ENCODE measurements at places on chromosomes 11 and 22.

- peak; percentile 56 for DNase-seq
Observed at GRCh38 chr22:22692707-22693530, 48.5 kb downstream of the GGTLC2 start.

GRCh38 chr11:84788220-84788619, 838.9 kb downstream of the DLG2 start:
- no peak for DNase-seq

- no peak for DNase-seq
Observed at GRCh38 chr22:33166206-33166605, 108.0 kb upstream of the SYN3 start.

DNA sequence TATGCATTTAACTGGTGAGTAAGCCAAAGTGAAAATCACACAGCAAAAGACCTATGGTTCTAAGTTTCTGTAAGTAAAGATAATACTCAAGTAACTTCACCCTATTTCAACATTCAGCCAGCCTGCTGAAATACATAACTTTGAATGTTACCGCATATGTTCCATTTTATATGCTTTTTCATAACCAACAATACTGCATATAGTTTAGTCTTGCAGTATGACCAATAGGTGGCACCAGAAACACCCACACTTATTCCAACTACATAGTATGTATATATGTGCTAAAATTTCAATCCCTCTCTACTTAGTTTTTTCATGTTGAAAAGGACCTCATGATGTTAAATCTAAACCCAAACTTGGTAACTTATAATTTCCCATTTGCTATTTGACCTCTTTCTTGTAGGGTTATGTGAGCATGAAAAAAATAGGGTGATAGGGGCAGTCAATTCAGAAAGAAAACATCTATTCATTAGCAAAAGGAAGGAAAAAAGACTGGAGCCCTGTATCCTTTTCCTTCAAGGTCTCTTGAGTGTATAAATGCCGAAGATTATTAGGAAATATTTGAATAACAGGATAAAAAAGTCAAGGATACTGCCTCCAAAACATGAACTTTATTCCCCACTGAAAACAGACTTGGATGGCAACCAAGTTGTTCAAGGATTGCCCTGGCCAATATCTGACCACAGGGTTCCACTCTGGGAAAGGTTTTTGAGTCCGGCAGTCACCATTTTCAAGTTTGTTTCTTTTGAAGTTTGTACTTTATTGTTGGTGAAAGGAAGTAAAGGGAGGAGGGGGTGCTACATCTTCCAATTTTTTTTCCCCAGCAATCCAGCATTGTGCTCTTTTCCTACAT, 23.8 kb upstream of the FZD4 start:
- peak; percentile 35 for DNase-seq

DNA sequence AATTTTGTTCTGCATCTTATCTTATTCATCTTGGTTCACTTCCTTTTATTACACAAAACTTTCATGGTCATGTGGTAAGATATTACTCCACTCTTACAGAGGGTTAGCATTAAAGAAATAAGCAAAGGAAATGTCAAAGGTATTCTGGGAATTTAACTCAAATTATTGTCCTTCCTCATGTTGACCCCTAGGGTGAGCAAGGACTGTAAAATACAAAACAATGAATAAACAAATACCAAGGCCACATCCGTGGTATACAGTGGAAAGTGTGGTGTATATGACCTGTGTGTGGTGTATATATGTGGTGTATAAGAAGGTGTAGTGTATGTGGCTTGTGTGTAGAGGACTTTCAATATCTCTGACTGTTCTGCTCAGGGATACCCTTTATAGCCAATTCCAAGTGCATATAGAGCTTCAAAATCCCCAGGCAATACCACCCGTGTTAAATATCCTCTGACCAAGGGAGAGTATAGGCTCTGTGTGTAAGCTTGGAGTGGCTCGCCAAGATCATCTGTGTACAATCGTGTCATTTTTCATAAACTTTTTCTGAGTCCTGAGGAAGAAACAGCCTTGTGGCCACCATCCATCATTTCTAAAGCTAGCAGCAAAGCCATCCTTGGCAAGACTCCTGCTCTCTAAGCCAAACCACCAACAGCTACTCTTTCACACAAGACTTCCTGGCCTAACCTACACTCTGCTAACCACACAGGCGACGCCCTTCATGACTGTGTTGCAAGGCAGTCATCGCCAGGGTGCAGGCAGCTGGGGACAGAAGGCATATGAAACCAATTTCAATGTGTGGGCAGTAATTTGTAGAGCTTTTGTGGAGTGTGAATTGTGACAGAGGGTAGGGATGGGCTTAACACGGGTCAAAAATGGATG, 548.0 kb downstream of the ETS1 start:
- DNase-seq = peak; percentile 26

GRCh38 chr11:13917904-13918303, 44.6 kb upstream of the SPON1 start:
- DNase-seq = no peak

DNA sequence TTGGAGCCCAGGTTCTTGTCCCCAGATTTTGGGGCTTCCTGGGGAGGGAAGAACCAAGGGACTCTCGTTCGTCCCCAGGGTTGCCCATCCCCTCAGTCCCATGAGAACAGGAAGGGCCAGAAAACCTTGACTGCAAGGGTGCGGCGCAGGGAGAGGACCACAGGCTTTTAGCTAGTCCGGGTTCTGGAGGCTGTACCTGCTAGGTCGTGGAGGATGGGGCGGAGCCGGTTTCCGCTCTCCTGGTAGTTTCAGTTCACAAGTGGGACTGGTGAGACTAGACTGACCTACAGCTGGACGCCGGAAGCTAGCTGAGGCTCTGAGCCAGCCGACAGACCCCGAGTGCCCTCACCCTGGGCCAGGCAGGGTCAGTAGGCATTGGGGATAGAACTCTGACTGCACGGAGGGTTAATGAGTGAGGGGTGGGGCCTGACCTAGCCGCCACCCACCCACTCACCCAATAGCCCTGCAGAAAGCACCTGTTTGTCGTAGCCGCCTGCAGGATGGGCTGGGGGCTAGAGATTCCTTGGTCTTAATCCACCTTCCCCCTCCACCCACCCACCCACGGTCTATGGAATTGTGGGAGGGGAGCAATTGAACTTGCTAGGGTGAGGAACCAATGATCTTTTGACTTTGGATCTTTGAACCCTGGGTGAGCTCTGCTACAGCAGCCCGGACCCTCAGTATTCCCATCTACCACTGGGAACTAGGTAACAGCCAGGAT, 1.5 kb downstream of the MAFF start:
- no peak for DNase-seq

GRCh38 chr22:25701056-25701780, 40.8 kb upstream of the MYO18B start:
- no peak for DNase-seq

GRCh38 chr11:85771568-85771967, 39.4 kb downstream of the SYTL2 start:
- DNase-seq = no peak

GRCh38 chr11:132855516-132855915, 676.8 kb downstream of the OPCML start:
- no peak for DNase-seq

GRCh38 chr11:34348919-34349318, 8.9 kb downstream of the ABTB2 start:
- DNase-seq = no peak

GRCh38 chr11:95067841-95068219, 1.1 kb downstream of the SRSF8 start:
- no peak for DNase-seq

DNA sequence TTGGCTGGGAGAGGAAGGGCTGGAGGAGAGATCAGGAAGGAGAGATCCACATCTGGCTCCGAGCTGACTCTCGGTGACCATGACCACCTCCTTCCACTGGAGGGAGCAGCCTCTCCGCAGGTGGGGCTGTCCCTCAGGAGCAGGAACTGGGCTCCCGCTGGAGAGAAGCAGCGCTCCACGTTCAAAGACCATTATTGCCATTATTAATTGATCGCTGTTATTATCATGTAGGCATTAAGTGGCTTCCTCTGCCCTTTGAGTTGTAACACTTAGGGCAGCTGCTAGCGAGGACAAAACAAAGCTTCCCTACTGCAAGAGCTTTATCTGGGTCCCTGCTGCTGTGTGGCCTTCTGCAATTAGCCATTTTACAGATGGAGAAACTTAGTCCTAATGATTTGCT, 251.9 kb downstream of the ST3GAL4 start:
- peak; percentile 64 for DNase-seq

DNA sequence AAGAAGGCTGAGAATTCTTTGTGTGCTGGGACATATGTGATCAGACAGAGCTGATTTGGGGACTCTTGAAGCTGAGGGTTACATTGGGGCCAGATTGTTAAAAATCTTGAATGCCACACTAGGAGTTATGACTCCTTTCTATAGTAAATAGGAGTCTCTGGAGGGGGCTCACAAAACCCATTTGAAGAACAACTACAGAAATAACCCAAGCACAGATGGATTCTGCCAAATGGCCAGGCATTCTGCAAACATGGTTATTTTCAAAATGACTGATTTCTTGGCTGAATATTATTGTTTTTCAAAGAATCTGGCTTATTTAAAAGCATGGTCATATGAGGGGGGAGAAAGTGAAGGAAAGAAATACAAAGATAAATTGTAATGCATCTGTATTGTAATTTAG, 625.5 kb upstream of the TENM4 start:
- no peak for DNase-seq

GRCh38 chr22:33076343-33076742, 18.2 kb upstream of the SYN3 start:
- no peak for DNase-seq

DNA sequence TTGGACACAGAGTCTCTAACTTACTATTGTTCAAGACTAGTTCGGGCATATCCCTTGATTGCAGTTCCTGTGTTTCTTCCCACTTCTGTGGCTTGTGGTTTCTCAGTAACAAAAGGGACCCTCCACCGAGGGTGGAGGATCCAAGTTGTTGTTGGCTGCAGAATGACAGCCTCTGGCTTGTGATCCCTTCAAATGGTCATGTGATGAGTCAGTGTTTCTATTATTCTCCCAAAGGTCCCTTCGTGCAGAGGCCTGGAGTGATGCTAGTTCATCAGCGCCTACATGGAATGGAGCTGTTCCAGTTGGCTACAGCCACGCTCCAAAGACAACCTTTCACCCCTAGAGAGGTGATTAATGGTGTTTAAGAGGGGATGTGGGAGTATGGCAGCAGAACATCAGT, 2.6 kb upstream of the VWCE start:
- DNase-seq = no peak

DNA sequence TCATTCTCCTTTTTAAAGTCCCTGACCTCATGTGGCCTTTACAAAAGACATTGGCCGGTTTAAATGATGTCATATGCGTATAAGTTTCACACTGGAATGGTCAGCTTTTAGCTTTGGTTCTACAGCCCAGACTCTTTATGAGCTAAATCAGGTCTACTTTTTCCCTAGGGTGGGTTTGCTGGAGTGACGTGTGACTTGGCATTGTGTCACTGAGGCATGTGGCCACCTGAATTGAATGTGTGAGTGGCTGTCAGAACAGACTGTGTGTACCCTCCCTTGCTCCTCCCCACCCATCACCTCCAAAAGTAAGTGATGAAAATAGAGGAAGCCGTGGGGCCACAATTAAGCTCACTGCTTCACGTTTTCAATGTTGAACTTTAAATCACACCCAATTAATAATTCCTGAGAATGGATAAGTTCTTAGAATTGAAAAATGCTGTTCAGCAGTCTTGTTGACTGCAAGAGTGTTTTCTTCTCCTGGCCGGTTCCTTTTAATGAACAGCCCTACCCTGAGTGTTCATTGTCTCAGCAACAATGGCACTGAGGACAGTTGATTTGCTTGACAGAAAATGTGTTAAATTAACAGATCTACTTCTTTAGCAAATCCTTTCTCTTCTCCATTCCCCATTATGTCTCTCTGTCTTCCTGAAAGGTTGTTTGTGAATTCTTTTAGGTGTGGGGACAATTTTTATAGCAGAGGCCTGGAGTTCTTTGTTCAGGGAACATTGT, 11.3 kb downstream of the CECR2 start:
- DNase-seq = no peak

- DNase-seq = no peak
Observed at GRCh38 chr11:134476435-134477021, 64.5 kb upstream of the B3GAT1 start.

DNA sequence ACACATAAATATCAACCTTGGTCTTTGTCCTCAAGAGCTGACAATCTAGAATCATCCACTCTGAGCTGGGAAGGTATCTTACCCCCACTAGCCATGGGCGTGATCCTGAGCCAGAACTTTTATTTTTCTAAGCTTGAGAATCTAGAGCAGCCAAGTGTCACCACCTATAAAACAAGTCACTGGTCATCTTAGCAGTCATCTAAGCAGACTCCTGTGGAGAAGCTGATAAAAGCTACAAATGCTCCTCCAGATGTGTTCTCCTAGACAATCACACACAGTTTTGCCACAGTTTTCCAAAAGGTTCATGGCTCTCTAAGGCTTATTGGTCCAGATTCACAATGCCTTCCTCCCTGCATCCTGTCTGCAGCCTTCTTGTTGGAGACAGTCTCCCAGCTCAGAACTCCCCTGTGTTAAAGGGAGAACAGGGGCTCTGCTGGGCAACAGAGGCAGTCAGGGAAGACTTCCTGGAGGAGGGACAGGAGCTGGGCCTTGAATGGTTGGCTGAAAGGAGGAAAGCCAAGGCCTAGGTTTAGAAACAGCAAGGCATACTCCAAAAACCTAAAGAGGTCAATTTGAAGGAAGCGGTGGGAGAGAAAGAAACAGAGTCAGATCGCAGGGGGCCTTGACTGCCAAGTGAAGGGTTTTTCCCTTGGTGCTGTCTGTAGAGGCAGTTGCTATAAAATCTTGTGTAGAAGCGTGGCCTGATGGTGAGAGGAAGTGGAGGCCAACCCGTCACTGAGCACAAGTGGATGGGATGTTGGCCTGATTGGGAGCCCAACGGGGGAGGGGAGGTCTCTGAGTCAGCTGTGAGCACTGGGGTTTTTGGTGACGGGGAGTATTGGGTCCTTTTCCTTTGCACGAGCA, 42.0 kb downstream of the ALX4 start:
- no peak for DNase-seq

GRCh38 chr11:2314525-2315394, 12.9 kb downstream of the TSPAN32 start:
- peak; percentile 43 for DNase-seq

GRCh38 chr11:1805525-1805924, 29.3 kb upstream of the SYT8 start:
- no peak for DNase-seq

- no peak for DNase-seq
Observed at GRCh38 chr11:85626496-85626895, 648 bp downstream of the DLG2 start.

DNA sequence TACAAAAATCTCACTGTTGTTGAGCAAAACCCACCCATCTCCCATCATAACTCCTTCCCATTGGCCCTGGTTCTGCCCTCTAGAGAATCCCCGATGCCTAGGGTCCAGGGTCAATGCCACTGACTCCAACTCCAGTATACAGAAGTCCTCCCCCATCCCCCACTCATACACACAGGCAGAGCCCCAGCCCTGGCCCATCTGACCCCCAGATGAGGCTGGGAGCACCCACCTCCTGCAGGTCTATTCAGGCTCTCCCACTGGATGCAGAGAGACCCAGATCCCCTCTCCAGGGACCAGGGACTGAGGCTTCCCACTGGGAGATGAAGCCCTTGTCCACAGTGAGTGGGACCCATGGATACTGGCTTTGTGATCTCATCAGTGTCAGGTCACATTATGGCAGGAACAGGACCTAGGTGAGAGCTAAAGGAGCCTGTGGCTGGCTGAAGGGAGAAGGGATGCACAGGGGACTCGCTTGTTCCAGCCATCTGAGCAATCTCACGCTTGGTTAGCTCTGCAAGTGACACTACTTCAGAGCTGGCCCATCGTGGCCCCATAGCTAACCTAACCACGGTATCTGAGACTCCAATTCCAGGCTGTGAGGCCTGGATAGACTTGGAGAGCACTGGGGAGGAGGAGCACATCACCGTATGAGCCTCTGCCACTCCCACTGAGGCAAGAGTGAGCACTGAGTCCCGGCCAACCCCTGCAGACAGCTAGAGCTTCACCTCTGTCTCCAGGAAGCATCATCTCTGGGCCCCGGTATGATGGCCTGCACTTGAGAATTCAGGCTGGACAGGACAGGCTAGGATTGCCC, 35.7 kb downstream of the TRIM29 start:
- DNase-seq = no peak

Measured in NCI-H2081 (cell line).